A172 (cell line): ENCODE measurements at places on chromosomes 2 and 18.
A peak's percentile ranks its signal among the peaks of the same experiment; 100 is the strongest.

DNA sequence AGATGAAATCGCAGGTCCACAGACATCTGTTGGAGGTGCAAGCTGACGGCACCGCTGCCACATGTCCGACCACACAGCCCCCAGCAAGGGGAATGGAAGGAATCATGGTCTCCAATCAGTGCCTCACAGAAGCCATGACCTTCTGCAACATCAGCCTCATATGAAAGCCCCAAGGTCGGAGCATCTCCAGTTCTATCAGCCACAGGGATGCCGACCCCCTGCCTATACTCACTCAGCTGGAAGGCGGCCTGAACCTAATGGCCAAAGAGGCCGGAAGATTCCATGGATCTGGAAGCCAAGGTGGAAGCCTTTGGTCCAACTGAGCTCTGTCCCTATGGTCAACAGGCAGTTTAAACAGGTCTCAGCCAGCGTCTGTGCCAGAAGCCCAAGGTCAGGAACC lies 278.8 kb downstream of the TNS1 start:
- no peak for DNase-seq

- no peak for DNase-seq
These were observed 74.9 kb downstream of the ATL2 start for GRCh38 chr2:38301969-38302702.

DNA sequence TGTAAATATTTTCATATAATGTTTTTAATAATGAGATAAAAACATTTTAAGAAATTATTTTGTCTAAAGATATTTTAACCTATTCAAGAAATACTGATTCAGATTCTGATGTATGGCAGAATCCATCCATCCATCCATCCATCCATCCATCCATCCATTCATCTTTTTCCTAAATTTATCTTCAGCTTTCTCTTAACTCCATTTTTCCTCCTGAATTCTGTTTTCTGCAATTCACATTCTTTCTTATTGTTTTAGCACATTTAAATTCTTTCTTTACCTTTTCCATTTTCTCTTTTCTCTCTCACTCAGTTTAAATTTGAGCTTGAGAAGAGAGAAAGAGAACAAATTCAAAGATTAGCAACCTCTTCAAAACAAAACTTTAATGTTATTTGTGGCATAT lies 3.6 kb downstream of the LRP1B start:
- DNase-seq, result no peak

- DNase-seq, result peak; percentile 24
These were observed 11.3 kb downstream of the TMEM247 start for GRCh38 chr2:46490521-46491141.

GRCh38 chr18:44680273-44681075 lies at the start of gene SETBP1:
Gene SETBP1, plus strand, starts transcription at chr18:44680888. Its CDS starts 20,459 bp downstream, at chr18:44701347.
- no peak for DNase-seq

- no peak for DNase-seq
These were observed 5.7 kb downstream of the CYP26B1 start for GRCh38 chr2:72141881-72142451.

GRCh38 chr2:235754357-235755207 lies 260.7 kb downstream of the AGAP1 start:
- no peak for DNase-seq

GRCh38 chr2:201952187-201952586 lies 81.5 kb upstream of the FZD7 start:
- DNase-seq, result no peak

DNA sequence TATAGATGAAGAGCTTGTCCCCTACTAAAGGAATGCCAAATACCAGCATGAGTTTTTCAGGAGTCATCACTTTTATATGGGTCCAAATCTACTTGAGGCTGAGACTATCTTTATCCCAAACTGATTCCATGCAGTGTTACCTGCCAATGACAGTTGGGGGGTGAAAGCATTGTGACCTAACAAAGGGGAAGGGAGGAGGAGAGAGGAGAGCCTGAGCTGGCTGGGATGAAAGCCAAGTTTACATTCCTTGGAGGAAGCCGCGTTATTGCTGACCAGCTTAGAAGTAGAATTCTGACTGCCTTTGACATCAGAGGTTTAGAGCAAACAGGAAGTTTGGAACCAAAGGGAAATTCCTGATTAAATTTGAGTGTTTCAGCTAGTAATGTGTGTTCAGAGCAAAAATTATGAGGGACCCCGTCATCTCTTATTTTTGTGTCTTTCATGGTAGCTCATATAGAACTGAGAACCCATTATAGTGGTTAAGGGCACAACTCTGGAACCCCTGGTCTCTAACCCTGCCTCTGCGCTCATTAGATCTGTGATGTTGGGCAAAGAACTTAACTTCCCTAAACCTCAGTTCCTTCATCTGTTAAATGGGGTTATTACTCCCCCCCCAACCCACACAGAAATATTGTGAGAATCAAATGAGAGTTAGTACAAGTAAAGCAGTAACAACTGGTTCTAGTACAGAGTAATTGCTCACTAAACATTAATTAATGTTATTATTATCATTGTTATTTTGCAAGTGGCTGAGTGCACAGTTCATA lies 199.3 kb upstream of the EPAS1 start:
- peak; percentile 99 for DNase-seq

DNA sequence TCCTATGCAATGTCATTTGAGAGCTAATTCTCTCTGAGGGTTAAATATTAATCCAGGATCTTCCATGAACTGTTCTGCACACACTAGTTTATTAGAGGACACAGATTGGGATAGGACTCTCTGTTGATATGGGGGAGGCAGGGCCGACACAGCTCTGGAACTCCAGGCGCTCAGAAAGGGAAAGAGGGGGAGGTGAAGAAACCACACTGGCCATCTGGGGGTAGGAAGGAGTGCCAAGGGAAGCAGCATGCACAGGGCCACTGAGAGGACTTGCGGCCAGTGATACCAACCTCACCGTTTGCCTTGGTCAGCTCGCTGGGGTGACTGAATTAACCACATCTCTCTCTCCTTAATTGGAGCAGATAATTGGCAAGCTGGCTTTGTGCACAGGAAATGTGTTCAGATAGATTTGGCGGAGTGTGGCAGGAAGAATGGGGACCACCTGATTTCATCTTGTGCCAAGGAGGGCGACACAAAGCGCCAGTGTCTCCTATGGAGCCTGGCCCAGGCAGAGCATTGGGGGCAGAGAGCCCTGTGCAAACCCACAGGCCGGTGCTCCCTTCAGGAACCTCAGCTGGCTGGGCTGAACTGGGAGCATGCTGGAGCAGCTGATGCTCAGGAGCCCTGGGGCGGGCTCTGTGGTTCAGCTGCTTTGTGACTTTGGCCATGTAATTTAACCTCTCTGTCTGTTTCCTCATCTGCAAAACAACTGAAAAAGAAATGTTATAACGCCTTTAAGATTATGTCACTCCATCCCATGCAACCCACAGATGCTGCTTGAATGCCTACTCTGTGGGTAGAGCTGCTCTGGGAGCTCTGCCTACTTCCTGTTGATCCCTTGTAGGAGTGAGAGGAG lies 114.7 kb upstream of the STON1 start:
- DNase-seq, result peak; percentile 13

DNA sequence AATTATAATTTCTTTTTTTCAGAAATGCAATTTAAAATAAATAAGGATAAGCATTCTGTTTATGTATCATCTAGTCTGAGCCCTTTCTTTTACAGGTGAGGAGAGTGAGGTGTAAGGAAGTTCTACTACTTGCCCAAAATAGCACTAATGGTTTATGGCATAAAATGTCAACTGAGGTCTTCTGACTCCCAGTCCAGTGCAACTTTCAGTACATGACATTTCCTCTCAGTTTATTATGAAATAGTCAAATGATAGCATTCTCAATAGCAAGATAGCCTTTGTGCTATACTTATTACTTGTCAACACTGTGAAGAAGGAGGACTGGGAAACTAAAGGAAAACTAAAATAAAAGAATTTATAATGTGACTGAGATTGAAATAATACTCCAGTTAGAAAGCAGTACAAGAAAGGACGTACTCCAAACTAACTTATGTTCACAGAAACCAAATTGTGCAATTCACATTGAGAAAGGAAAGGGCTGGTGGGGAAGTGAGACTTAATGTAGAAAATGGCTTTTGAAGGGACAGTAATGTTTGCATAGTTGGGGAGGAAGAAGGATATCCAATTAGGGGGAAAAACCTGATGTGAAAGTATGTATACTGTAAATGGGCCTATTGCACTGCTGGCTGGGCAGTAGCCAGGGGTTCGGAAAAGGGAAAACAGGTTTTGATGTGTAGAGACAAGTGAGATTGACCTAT lies 166.7 kb upstream of the ZEB2 start:
- DNase-seq, result no peak

DNA sequence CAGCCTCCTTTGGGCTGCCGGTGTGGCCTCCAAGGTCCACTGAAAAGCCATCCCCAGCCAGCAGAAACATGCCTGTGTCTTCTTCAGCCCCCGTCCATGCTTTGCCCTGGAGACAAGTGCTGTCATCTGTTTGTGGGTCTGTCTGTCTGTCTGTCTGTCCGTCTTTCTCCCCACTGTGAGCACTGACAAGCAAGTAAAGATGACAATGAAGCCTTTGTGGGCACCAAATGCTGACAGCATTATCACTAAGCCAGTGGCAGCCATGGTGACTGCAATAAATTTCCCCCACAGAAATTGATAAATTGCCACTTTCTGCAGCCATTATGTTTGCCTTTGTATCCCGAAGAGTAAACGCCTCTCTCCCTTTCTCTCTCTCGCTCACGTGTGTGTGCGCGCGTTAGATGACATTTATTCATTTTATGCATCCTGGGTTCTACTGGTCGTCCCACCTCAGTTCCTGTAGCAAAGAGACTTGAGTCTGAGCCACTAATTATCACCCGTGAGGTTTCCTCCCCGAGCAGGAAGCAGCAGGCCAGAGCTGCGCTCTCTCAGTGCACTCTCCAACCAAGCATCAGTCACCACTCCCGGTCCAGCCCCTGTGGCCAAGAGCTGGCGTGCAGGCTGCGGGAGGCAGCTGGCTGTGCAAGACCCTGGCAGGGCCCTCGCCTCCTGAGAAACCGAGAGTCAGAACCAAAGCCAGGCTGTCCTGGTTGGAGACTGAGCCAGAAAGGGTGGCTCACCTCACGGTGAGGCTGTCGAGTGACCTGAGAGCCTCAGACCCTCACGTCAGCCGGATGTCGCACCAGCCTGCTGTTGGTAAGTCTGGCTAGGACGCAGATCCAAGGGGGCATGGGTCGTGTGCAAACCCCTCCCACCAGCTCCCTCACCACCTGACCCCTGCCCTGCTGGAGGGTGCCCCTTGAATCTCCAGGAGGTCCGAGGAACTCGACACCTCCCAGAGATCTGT lies 6.9 kb downstream of the STEAP3 start:
- peak; percentile 71 for DNase-seq

GRCh38 chr2:12852135-12852534 lies 135.4 kb downstream of the TRIB2 start:
- DNase-seq, result peak; percentile 49

DNA sequence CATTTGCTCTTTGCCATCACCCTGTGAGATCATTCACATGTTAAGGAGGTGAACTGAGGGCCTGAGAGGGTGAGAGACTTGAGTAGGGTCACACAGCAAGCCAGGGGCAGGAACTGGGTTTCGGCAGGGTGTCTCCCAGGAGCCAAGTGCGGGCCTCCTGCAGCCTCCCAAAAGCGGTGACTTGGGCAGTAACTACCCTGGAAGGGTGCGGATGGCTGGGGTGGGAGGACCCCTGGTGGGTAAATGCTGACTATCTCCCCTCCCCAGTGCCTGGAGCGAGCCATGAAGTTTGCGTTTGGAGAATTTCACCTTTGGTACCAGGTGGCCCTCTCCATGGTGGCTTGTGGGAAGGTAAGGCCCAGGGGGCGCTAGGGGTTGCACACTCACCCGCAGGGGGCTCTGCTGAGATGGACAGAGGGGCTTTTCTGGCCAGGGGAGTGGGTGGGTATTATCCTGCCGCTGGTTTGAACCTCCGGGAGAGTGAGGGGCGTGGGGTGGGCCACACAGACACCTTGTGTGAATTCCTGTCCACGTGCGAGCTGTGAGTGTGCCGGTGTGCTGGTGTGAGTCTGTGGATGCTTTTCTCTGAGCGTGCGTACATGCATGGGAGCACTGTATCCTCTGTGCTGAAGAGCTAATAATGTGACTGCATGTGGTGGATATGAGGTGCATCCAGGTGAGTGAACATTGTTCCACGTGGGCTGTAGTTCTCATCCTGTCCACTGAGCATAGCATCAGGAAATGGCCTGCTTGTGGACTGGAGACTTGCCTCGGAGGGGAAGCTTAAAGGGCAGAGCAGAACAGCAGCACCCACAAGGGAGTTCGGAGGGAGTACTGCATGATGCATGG lies 91.0 kb upstream of the MCFD2 start:
- no peak for DNase-seq

- peak; percentile 64 for DNase-seq
These were observed 67.1 kb upstream of the MAP4K4 start for GRCh38 chr2:101630224-101630949.

- DNase-seq, result no peak
These were observed 60.8 kb downstream of the MC4R start for GRCh38 chr18:60311676-60312360.

- DNase-seq, result no peak
These were observed 24.3 kb upstream of the ARHGAP25 start for GRCh38 chr2:68710336-68710735.

GRCh38 chr2:119820275-119820674 lies 60.6 kb downstream of the PTPN4 start:
- peak; percentile 94 for DNase-seq

GRCh38 chr2:69387770-69388481 lies 899 bp upstream of the GFPT1 start:
- DNase-seq, result no peak

DNA sequence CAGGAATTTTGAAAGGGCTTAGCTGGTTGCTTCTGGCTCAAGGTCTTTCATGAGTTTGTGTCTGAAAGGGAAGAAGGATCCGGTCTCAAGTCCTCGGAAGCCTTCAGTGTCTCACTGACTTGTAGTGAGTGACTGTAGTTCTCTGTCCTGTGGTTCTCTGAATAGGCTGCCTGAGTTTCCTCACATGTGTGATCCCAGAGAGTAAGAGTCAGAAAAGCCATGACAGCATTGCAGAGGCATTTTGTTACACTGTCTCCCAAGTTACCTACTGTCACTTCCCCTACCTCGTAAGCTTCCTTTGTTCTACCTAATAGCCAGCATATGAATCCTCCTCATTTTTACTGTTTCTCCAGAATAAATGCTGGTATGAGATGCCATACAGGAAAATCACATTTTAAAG lies 709.1 kb upstream of the CHAC2 start:
- DNase-seq, result peak; percentile 8

GRCh38 chr2:229022071-229022470 lies 249.0 kb downstream of the PID1 start:
- no peak for DNase-seq

DNA sequence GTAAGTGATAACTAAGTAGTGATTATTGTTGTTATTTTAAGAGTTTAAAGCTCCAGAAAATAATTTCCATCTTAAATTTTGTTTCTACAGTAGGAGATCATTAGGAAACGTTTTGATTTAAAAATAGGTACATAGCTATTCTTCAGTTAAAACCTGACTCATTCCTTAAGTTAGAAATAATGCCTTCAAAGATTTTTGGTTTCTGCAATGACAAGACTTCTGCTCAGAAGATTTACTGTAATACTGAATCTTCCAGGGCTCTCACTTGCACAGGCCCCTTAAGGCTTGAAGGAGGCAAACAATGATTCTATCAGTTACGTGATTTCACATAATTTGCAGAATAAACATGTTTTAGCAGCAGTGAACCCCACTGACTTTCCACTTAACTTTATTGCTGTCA lies 333.7 kb downstream of the RAD51AP2 start:
- DNase-seq, result no peak
